Cerebellar cortex (tissue), 1 donor: ENCODE measurements at places on chromosomes 2 and 18.

GRCh38 chr18:6731222-6731596 is 1.7 kb downstream of the ARHGAP28 start:
- DNase-seq: no peak

DNA sequence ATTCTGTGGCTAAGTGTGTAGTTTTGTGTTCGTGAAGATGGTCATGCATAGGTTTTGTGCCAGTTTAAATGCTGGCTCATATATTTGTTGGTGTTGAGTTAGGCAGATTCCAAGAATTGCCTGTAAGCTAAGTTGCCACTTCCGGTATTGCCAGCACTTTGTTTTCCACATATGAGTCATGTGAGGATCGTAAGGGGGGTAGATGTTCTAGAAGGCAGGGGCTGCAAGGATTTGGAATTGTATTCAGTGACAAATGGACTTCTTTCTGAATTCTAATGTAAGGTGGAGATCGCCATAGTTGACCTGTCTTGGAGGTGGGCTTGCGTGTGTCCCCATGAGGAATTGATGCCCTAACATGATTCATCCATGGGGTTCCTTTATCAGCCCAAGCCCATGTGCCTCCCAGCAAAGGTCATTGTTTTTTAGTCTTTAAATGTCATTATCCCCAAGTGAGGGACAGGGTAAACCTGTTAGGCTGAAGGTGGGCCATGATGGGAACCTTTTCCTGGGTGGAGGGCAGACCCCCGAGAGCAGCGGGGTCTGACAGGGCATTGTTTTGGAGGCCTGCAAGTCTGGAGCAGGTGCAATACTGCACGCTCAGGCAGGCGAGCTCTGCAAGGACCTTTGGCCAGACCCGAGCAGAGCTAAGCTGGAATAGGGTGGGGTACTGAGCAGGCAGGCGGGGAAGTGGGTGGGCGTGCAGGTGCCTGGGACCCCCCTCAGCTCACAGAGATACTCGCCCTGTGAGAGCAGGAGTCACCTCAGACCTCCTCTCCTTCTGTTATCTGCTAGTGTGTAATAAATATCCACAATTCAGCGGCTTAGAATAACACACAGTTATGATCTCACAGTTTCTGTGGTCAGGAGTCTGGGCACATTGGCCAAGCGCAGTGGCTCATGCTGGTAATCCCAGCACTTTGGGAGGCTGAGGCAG is 77.4 kb downstream of the LRRFIP1 start:
- DNase-seq: no peak

GRCh38 chr2:73244580-73244979 is 10.5 kb downstream of the CCT7 start:
- DNase-seq: no peak

GRCh38 chr2:177338177-177338721 is 54.3 kb upstream of the AGPS start:
- no peak for DNase-seq

DNA sequence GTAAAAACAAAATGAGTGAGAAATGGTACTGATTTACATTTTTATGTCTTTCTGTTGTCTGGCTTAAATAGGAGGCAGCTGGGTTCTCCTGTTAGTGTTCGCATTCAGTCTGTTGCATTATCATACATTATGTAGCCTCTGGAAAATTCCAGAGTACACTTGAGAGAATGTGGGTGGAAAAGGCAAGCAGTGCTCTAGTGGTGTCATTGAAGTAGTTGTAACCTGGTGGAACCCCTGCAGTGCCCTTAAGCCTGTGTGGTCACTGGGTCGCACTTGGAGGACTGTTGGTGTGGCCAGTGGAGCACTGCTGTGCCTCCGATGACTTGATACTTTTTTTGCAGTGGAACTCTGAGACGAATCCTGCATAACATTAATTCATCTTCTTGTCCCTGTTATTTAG is 52.4 kb downstream of the USP14 start:
- no peak for DNase-seq

- DNase-seq: no peak
Observed at GRCh38 chr2:236748801-236749200, 179.2 kb downstream of the ACKR3 start.

GRCh38 chr18:11932393-11932792 is 24.3 kb upstream of the MPPE1 start:
- no peak for DNase-seq

DNA sequence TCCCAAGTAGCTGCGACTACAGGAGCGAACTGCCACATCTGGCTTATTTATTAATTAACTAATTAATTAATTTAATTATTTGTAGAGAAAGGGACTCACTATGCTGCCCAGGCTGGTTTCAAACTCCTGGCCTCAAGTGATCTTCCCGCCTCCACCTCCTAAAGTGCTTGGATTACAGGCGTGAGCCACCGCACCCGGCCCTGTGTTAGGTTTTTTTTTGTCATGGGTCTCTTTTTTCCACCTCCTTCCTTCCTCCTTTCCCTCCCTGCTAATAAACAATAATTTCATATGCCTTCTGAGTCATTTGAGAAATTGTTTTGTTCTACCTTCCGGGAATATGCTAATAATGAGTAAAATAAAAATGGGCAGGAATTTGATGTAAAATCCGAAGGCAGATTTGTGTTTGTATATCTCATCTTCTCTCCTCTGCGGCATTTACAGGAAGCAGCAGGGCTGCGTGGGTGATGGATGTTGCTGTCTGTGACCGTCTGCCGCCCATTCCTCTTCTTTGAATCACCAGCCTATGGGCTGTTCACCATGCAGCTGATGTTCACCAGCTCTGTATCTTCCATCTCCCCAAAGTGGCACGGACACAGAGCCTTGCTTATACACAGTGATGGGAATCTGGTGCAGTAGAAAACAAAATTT is 89.9 kb downstream of the ACSL3 start:
- no peak for DNase-seq

GRCh38 chr18:76524900-76525698 is 30.1 kb upstream of the ZNF516 start:
- DNase-seq: no peak

DNA sequence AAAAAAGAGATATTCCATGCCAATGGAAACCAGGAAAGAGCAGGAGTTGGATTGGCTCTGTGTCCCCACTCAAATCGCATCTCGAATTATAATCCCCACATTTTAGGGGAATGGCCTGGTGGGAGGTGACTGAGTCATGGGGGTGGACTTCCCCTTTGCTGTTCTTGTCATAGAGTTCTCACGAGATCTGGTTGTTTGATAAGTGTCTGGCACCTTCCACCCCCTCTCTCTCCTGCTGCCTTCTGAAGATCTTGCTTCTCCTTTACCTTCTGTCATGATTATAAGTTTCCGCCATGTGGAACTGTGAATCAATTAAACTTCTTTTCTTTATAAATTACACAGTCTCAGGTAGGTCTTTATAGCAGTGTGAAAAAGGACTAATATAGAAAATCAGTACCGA is 355.6 kb downstream of the NBAS start:
- DNase-seq: no peak

DNA sequence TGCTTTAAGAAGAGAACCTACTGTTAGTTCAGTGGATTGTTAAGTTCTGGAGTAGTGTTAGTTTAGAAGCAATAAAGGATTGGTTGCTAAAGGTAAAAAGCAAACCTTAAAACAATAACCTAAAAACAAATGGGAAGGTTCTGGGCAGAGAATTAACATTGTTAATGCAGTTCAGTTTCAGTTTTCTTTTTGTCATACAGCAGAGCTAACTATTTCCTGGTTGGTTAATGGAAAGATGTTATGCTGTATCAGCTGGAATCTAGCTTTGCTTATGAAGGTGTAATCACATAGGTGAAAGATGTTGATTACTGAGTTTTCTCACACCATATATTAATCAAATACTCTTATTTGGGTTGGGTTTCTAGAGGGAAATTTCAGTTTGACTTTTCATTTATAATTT is 23.8 kb downstream of the SMAD4 start:
- DNase-seq: no peak

GRCh38 chr18:49788327-49788898 is 24.9 kb downstream of the ACAA2 start:
- DNase-seq: no peak

DNA sequence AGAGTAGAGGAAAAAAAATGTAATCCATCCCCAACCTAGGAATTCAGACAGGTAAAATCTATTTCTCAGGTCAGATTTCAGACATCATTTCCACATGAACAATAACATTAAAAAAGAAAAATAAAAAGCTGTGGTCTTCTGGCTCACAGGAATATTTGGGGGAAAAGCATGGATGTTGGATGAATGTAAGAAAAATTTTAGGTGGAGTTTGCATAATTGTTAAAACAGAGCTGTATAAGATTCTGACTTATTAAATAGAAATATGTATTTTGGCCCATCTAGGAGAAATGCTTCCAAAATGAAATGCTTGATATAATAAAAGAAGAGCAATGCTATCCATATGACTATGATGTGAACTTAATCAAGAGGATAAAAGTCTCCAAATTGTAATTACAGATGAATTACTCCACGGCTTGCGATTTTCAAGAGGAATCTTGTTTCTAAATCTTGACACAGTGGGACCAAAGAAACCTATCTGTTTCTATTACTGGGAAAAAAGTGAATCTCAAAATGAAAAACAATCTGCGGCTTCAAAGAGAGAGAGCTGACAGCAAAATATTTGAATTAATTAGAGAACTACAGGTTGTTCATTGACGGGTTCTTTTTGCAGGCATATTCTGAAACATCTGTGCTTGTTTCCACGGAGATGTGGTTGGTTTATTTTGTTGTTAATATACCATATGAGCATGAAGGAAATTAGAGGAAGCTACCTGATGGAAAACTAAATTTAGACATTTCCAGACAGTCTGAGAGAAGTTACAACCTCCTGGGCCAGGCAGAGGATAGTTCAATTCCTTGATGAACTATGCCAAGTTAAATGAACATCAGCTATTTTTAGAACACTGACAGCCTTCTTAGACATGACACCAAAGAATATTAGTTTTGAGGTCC is 468.7 kb downstream of the PID1 start:
- DNase-seq: no peak

GRCh38 chr18:45361125-45361851 is 254.0 kb upstream of the SLC14A2 start:
- DNase-seq: no peak
